ENCODE measurements at places on chromosomes 13 and 19. TPM values are rescaled to one million over a fixed set of nuclear protein-coding genes. Genes with fewer than 3 reads are reported as not detected.

GRCh38 chr13:109998684-109999533 is 212.5 kb upstream of the IRS2 start:
- no peak for DNase-seq

DNA sequence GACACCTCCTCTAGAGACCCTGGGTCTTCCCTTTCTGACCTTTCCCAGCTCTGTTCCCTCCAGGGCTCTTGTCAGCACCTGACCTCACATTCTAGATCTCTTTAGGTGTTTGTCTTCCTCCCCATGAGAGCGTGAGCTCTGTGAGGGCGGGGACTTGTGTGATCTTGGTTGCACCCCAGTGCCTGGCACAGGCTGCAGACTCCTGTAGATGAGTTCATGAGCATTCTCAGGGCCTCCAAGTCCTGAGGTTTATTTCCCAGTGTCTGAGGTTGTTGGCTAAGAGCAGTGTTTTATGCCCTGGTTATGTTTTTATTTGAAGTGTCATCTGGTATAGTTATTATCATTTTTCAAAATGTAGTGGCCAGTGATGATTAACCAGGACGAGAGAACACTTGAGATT is 596 bp downstream of the CEACAM4 start:
- DNase-seq: no peak

GRCh38 chr19:40506099-40506498 is 39.3 kb downstream of the SPTBN4 start:
- no peak for DNase-seq

GRCh38 chr19:4773047-4773640 is 18.4 kb upstream of the FEM1A start:
- no peak for DNase-seq

METTL21C gene
- 0.41 TPM for total RNA-seq

- no peak for DNase-seq
Observed at GRCh38 chr13:49932066-49932465, 4.1 kb downstream of the SPRYD7 start.

PSPN gene
- 3.7 TPM for total RNA-seq

DNA sequence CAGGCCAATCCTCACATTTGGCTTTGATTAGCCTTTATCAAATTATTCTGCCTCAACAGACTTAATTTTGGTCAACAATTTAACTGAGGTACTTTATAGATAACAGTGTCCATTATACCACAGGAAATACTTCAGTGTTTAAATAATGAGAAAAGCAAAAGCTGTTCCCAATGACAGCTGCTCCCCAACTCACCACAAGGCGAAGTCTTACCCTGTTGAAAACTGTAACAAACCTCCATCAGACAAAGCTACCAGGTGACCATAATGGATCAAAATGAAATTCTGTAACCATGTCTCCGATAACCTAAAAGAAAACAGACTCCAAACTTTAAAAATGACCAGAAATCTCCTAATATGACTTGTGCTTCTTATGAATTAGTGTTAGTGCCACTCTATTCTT is 50.3 kb downstream of the ZNF44 start:
- DNase-seq: no peak

DNA sequence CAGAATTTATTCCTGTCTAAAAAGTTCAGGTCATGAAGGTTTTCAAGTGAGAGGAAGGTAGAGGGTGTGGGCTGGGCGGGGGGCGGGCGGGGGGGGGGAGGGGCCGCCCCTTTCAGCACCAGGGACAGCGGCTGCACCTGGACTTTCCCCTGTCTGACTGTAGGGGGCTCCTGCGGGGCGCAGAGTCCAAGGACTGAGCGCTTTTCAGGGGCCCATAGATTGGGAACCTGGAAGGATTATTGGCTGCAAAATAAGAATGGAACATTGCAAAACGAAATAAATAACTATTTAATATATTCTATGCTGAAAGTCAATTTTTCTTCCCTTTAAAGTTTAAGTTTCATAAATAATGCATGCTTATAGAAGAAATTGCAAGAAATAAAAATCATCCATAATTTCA is 8.9 kb upstream of the CYP4F3 start:
- no peak for DNase-seq

GRCh38 chr13:106596275-106596937 is 28.5 kb upstream of the ARGLU1 start:
- no peak for DNase-seq

- no peak for DNase-seq
Observed at GRCh38 chr13:50224534-50224933, 209.3 kb downstream of the KCNRG start.

DNA sequence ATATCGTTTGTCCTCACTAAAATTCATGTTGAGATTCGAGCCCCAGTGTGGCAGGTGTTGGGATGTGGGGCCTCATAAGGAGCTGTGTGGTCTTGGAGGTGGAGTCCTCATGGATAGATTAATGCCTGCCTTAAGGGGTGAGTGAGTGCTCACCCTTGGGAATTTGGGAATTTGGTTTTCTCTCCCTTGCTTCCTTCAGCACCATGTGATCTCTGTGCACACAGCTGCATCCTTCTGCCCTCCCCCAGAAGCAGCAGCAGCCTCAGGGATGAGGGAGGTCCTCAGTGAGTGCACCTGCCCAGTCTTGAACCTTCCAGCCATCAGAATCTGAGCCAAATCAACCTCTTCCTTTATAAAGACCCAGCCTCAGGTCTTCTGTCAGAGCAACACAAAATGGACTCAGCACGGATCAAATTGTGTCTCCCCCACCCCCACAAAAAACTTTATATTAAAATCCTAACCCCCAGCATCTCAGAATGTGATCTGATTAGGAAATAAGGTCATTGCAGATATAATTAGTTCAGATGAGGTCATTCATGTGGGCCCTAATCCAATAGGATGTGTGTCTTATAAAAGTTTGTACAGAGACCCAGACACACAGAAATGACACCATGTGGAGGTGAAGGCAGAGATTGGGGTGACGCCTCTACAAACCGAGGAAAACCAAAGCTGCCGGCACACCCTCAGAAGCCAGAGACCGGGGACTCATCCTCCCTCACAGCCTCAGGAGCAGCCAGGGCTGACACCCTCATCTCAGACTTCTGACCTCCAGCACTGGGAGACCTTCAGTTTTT is 12.9 kb downstream of the CYTH2 start:
- DNase-seq: no peak

DNA sequence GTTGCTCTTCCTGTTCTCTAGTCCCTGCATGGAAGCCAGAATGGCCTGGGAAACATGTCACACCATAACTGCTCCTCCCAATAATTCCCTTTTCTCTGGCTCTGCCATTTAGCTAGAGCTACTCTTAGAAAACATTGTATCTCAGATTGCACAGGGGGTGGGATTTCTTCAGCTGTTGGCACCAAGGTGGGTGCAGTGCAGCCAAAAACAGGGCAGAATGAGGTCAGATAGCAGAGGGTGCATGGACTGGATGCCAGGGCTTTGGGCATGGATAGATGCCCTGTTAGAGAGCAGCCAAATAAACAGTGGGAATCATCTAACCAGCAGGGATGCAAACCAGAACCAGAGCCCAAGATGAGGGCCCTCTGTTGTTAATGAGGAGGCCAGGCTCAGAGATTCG is 4.9 kb upstream of the AMER2 start:
- no peak for DNase-seq
